Heart left ventricle (tissue), 16 donors: ENCODE measurements at places on chromosomes 12 and 14. TPM values are rescaled to one million over a fixed set of nuclear protein-coding genes. Genes with fewer than 3 reads are reported as not detected.
A peak's percentile ranks its signal among the peaks of the same experiment; 100 is the strongest.

DNA sequence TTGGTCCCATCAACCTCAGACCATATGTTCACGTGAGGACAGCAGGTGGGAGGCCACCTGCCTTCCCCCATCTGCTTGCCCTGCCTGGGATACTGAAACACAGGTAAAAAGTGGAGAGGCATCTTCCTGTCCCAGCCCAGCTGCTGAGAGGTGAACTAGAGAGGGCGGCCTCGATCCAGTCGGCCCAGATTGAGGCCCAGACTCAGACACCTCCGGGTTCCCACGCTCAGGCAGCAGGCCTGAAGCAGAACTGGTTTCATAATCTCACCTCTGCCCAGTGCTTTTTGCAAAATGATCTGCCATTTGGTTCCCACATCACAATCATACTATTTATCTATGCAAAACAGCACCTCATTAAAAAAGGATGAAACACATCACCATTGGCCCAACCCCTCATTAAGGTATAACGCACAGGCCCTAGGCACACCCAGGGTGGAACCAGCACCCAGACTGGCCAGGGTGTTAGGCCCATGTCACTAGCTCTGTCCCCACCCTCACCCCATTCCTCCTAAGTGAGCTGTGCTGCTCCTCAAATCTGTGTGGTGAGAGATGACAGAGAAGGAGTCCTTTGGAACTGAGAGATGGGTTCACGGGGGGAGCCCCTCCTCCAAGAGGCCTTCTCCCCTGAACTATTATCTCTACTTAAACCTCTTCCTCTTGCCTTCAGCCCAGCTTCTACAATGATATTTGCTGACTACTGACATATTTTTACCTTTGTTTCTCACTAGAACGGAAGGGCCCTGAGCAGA, 81.1 kb downstream of the ZFP36L1 start:
- DNase-seq = no peak

- peak; percentile 43 for DNase-seq
Observed at GRCh38 chr12:98758331-98758730, 113.2 kb downstream of the APAF1 start.

- DNase-seq = no peak
Observed at GRCh38 chr12:49323524-49324097, 556 bp downstream of the TROAP start.

- no peak for DNase-seq
Observed at GRCh38 chr14:94225460-94226378, 51.6 kb downstream of the PPP4R4 start.

The ACSS3 gene
- 17.7 TPM for polyA plus RNA-seq
